ENCODE measurements at places on chromosomes 16 and 17. TPM values are rescaled to one million over a fixed set of nuclear protein-coding genes. Genes with fewer than 3 reads are reported as not detected.

- no peak for DNase-seq
Measured at GRCh38 chr17:79954281-79955166, 81.1 kb downstream of the TBC1D16 start.

DNA sequence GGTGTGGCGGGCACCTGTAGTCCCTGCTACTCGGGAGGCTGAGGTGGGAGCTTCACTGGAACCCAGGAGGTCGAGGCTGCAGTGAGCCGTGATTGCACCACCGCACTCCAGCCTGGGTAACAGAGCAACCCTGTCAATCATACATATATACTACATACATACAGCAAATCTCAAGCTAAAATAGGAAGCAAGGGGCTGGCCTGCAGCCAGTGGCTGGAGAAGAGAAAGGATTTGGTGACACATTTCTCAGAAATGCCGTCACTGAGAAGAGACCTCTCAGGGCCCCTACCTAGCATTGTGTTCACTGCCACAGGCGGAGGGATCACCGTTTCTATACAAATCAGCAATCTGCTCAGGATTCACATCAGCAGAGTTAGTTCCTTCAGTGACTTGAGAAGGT lies 16.9 kb downstream of the NARF start:
- DNase-seq: no peak

The HAP1 gene
- 0.08 TPM for total RNA-seq

- no peak for DNase-seq
Measured at GRCh38 chr16:66952430-66953110, 8.5 kb upstream of the CES3 start.

DNA sequence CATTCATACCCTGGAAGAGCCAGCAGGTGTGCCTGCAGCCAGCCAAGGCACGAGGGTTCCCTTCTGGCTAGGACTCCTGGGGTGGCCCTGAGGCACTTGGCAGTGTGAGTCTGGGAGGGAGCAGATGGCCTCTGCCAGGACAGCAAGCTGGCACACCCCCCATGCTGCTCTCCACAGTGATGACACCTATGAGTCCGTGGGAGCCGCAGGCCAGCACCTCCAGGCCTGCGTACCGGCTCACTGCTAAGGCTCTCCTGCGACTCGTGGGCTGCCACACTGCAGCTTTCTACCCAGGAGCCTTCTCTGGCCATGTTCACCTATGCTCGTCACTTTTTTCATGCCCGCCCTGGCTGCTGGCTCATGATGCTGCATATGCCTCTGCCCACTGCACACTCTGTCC lies 68.1 kb downstream of the NDEL1 start:
- no peak for DNase-seq

- no peak for DNase-seq
Measured at GRCh38 chr17:14334919-14335318, 34.0 kb downstream of the HS3ST3B1 start.

DNA sequence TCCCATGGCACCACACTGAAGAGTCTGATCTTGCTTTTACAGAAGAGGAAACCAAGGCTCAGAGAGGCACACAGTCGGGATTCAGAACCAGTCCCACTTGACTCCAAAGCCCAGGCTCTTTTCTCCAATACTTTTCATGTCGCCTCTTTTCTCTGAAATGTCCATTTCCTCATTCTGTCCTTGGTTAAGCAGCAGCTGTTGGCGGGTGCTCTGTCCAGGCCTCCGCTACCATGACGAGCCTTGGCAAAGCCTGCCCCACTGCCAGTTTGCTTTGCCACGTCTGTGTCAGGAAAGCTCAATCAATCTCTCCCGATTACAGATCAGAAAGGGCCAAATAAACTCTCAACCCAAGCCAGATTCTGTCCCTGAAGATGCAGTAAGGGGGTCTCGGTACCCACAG lies 9.1 kb upstream of the CEP295NL start:
- DNase-seq: no peak

- DNase-seq: no peak
Measured at GRCh38 chr17:79306424-79307318, 232.0 kb downstream of the ENGASE start.

GRCh38 chr17:63996430-63997182 lies 1.5 kb upstream of the PRR29 start:
- DNase-seq: no peak

DNA sequence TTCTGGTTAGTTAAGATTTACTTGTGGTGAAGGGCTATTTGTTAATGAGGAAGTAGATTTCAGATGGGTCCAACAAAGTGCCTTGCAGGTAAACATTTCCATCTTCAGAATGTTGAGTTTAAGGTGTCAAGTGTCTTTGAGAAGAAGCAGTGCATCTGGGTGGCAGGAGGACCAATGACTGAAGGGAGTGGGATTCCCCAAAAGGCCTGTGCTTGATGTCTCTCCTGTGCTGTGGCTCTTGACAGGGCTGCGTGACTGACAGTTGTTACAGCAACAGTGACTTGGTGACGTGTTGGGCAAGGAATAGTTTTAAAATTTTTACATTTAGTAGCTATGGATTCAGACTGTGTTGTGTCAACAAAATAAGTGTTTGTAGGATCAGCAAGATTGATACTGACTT lies 149.9 kb downstream of the PHKB start:
- no peak for DNase-seq

GRCh38 chr16:72530434-72530833 lies 358.5 kb upstream of the PMFBP1 start:
- no peak for DNase-seq

Measured in SJCRH30 (cell line).